ENCODE measurements at places on chromosomes 5 and 9. TPM values are rescaled to one million over a fixed set of nuclear protein-coding genes. Genes with fewer than 3 reads are reported as not detected.

Gene BTNL9
- polyA plus RNA-seq: 6.7 TPM

Gene SPATA31D4
- not detected for polyA plus RNA-seq

DNA sequence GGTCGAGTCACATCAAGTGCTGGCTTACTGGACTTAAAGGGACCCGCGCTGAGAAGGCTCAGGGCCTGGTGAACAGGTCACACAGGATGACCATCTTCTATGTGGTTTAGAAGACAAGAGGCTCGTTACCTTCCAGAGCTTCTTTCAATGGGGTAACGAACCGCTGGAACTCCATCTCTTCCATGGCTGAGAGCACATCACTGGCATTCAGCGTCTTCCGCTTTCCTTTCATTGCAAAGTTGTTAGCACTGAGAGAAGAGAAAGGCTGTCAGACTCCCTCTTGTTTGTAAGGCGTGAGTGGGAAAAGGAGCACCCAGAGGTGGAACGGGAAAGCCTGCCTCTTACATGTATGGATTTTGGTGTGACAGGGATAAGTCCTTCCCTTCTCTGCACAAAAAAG, 994 bp downstream of the POLE3 start:
- no peak for DNase-seq

GRCh38 chr5:168987543-168988300, 313.2 kb downstream of the SLIT3 start:
- no peak for DNase-seq

Gene SMIM15
- 106 TPM for polyA plus RNA-seq

Gene FGF1
- polyA plus RNA-seq: 19.9 TPM

GRCh38 chr9:98295824-98296223, 40.4 kb upstream of the TBC1D2 start:
- DNase-seq: no peak

- DNase-seq: no peak
These were observed 111.7 kb downstream of the ESM1 start for GRCh38 chr5:54873691-54874090.

DNA sequence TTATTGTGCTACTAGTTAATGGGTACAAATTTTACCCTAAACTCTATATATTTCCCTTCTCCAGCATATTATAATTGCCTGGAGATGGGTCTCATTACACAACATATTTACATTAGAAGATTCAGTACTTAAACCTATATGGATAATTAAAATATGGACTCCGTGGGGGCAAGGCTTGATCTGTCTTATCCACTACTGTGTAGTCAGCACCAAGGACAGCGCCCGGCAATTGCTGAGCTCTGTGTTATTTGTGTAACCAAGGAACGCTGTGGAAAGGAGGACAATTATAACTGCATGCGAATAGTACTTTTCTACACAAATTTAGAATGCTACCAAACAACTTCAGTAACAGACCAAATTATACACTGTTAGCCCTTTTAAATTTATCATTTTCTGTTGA, 77.7 kb downstream of the DNAH5 start:
- peak; percentile 30 for DNase-seq
